ENCODE measurements at places on chromosomes 16 and 17. TPM values are rescaled to one million over a fixed set of nuclear protein-coding genes. Genes with fewer than 3 reads are reported as not detected.

GRCh38 chr17:58339755-58340404, 11.3 kb upstream of the TSPOAP1 start:
- H3K4me3 ChIP-seq: peak overlapping the region; percentile 93
- H3K27me3 ChIP-seq: no peaks in the 10 kb centered on the region
- H3K36me3 ChIP-seq: peaks cover 36% of the 10 kb centered on the region
- H3K4me1 ChIP-seq: peaks cover 52% of the 10 kb centered on the region
- H3K27ac ChIP-seq: peak overlapping the region; percentile 97

DNA sequence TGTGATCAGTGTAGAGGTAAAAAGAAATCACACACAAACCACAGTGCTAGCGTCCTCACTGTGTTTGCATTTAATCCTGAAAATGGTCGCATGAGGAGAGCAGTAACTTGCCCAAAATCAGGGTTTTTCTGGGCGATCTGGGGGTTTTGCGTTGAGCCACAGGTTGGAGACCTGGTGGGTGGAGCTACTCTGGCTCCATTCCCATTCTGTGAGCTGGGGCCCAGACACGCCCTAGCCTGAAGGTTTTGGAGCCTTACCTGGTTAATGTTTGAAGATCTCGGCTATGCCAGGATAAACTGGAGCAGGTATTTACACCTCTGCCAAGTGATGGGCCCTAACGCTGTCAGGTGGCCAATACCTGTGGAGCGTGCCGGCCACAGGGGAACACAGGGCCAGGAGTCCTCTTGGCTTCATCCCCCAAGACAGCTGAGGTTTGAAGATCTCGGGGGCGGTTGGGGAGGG, 48.4 kb downstream of the MPRIP start:
- no peak overlapping the region for H3K4me3 ChIP-seq
- H3K27ac ChIP-seq: no peak overlapping the region
- H3K36me3 ChIP-seq: peaks cover 11% of the 10 kb centered on the region
- DNase-seq: no peak

CAPNS2 gene
- not detected for total RNA-seq

CBX1 gene
- total RNA-seq: 55.1 TPM

- H3K27ac ChIP-seq: no peak overlapping the region
- peak overlapping the region; percentile 29 for H3K4me3 ChIP-seq
- H3K4me1 ChIP-seq: peaks cover 10% of the 10 kb centered on the region
- peaks cover 64% of the 10 kb centered on the region for H3K27me3 ChIP-seq
- DNase-seq: no peak
Measured at GRCh38 chr17:6713918-6714271, 726 bp upstream of the SLC13A5 start.

NKD1 gene
- 0.91 TPM for total RNA-seq

- DNase-seq: no peak
- H3K27ac ChIP-seq: no peak overlapping the region
- H3K4me3 ChIP-seq: no peak overlapping the region
- no peaks in the 10 kb centered on the region for H3K4me1 ChIP-seq
- no peaks in the 10 kb centered on the region for H3K27me3 ChIP-seq
- H3K36me3 ChIP-seq: no peaks in the 10 kb centered on the region
Measured at GRCh38 chr17:29379084-29379991, 10.8 kb upstream of the TAOK1 start.

DNA sequence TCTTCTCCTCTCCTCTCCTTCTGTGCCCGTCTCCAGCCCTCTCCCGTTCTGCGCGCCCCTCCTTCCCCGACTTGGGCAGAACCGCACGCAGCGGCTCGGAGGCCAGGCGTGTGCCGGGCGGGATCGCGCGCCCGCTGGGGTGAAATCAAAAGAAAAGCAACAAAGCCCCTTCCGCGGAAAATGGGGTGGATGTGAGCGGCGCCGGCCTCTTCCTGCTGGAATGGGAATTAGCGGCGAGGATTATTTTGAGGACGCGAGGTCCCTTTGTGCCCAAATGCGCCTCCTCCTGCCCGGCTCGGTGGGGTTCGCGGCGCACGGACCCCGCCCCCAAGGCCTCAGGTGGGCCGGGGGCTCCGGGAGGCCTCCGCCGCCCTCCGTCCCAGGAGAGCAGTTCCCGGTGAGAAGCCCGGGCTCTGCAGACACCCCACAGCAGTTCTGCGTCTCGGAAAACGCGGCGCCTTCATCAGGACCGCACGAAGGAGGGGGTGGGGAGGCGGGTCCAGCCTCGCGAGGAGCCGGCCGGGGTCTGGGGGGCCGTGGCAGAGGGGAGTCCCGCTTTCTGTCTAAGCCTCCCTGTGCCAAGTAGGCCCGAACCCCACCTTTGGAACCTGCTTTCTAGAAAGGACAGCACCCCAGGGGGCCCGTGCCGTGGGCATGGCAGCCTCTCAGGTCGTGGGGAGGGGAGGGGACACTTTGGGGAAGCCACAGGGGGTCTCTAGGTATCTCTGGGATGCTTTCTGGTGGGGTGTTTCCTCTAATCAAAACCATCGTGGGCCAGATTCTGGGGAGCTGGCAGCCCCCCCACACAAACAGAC, 91.0 kb upstream of the CBX4 start:
- no peak overlapping the region for H3K4me3 ChIP-seq
- peaks cover 52% of the 10 kb centered on the region for H3K27me3 ChIP-seq
- H3K27ac ChIP-seq: no peak overlapping the region
- no peaks in the 10 kb centered on the region for H3K36me3 ChIP-seq

DNA sequence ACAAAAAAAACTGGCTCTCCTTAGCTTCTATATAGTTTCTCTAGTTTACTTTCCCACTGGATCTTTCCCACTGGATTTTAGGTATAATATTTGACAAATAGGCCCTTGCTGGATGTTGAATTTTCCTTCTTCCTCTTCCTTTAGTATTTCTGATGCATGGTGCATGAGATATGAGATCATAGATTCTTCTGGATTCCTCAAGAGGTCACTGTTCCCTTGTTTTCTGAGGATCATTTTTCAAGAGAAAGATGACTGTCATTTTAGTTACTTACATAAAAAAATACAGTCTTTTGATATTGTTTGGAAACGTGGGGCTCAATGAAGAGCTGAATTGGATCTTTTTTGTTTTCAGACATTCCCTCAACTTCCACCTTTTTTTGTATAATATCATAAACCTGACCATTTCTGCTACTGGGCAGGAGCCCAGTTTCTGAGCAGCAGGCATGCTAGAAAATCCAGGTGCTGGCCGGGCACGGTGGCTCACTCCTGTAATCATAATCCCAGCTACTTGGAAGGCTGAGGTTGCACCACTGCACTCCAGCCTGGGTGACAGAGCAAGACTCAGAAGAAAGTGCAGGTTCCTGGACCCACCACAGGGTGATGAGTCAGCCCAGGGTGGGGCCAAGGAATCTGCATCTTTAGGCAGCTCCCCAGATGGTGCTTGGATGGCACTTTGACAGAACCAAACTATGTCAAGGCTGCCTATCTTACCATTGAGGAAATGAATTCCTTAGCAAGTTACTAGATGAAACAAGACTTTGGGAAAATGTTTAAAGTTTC, 70.3 kb downstream of the SDR42E1 start:
- no peaks in the 10 kb centered on the region for H3K4me1 ChIP-seq
- no peak for DNase-seq
- H3K36me3 ChIP-seq: no peaks in the 10 kb centered on the region
- H3K27me3 ChIP-seq: no peaks in the 10 kb centered on the region

DOC2B gene
- not detected for total RNA-seq

TMC7 gene
- total RNA-seq: not detected

DNA sequence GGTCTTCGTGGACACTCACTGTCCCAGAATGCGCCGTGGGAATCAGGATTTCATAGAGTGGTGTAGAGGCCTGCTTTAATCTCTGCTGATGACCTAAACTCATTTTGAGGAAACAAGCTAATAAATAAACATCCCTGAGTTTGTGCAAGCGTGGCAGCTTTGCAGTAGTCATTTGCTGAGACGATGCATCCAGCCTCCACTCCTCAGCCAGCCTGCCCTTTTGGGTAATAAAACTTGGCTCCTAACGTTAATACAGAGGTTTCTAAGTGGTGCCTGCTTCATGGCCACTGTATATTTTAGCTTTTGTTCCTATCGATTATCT, 1.3 kb downstream of the DGKE start:
- H3K27ac ChIP-seq: peak overlapping the region; percentile 93
- H3K27me3 ChIP-seq: no peaks in the 10 kb centered on the region
- peaks cover 30% of the 10 kb centered on the region for H3K36me3 ChIP-seq

DNA sequence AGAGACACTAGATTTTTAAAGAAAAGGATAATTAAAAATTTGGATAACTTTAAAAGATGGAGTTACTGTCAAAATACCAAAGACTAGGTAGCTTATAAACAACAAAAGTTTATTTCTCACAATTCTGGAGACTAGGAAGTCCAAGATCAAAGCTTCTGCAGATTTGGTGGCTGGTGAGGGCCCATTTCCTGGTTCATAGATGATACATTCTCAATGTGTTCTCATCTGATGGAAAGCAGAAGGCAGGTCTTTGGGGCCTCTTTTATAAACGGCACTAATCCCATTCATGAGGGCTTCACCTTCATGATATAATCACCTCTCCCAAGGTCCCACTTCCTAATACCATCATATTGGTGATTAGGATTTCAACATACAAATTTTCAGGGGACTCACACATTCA, 33.7 kb downstream of the NLK start:
- H3K4me3 ChIP-seq: no peak overlapping the region
- H3K36me3 ChIP-seq: peaks cover 33% of the 10 kb centered on the region
- H3K27me3 ChIP-seq: peaks cover 2% of the 10 kb centered on the region
- DNase-seq: no peak
- H3K27ac ChIP-seq: peak overlapping the region; percentile 39

DNA sequence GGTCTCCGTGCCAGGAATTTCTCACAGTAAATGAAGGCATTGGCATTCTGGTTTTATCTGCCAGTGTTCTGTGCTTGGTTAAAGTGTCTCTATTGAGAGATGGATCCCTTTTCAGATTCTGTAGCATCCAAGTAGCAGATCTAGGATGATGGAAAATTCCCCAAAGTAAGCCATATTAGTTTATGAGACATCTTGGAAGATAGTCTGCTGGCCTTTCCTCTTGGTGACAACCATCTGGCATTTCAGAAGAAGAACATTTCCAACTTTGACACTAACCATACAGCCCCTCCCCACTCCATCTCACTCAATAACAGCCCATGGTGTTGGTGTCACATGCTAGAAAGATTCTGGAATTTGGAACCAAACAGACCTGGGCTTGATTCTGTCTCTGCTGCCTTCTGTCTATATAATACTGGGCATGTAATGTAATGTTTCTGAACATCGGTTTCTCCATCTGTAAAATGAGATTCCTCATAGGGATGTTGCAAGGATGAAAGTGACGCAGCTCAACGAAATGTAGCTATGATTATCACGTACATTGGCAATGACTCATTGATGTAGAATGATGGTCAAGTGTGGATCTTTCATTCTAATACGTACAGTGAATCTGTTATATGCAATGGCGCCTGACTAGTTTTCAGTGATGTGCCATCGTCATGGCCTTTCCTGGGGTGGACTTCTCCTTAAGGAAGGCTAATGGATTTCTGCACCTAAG, 32.6 kb upstream of the PIRT start:
- no peak for DNase-seq
- H3K4me3 ChIP-seq: no peak overlapping the region
- H3K4me1 ChIP-seq: no peaks in the 10 kb centered on the region
- H3K27ac ChIP-seq: no peak overlapping the region

KRT39 gene
- not detected for total RNA-seq

DNA sequence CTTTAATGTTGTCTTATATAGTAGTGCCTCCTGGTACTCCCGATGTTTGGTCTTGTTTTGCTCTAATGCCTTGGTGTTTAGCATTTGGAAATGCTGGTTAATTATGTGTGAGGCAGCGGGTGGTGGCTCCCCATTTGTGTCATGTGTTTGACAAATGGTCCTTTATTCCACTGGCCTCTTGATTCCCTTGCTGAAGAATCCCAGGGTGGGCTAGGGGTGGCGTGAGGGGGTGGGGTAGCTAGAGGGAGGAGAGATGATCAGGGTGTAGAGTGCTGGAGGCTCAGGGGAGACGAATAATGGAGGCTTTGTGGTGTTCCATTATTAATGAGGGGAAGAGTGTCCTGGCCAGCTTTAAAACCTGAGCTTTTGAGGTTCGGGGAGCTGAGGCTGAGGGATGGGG, 5.4 kb downstream of the DYNLL2 start:
- no peaks in the 10 kb centered on the region for H3K27me3 ChIP-seq
- DNase-seq: no peak
- peaks cover 40% of the 10 kb centered on the region for H3K4me1 ChIP-seq

- peaks cover 20% of the 10 kb centered on the region for H3K4me1 ChIP-seq
- DNase-seq: no peak
- no peak overlapping the region for H3K27ac ChIP-seq
- peaks cover 6% of the 10 kb centered on the region for H3K36me3 ChIP-seq
- no peak overlapping the region for H3K4me3 ChIP-seq
- H3K27me3 ChIP-seq: peaks cover 2% of the 10 kb centered on the region
Measured at GRCh38 chr17:73555199-73555960, 88.9 kb downstream of the SDK2 start.

KIF2B gene
- not detected for total RNA-seq

DNA sequence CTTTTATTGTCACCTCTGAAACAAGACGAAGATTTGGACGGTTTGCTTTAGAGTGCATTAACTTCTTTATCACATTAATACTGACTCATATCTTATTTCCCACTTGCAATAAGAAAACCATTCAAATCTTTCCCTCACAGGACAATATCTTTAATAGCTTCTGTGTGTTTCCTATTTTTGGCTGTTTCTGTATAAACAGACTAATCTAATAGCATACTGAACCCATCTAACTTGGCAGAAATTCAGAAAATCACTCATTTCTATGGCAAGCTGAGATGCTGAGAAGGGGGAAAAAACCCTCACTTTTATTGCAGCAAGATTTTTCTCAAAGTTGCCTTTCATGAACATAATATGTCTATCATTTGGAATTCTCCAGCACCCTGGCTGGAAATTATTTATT, 524.9 kb downstream of the WWOX start:
- no peaks in the 10 kb centered on the region for H3K4me1 ChIP-seq
- no peak overlapping the region for H3K4me3 ChIP-seq
- DNase-seq: no peak
- H3K27ac ChIP-seq: no peak overlapping the region

DNA sequence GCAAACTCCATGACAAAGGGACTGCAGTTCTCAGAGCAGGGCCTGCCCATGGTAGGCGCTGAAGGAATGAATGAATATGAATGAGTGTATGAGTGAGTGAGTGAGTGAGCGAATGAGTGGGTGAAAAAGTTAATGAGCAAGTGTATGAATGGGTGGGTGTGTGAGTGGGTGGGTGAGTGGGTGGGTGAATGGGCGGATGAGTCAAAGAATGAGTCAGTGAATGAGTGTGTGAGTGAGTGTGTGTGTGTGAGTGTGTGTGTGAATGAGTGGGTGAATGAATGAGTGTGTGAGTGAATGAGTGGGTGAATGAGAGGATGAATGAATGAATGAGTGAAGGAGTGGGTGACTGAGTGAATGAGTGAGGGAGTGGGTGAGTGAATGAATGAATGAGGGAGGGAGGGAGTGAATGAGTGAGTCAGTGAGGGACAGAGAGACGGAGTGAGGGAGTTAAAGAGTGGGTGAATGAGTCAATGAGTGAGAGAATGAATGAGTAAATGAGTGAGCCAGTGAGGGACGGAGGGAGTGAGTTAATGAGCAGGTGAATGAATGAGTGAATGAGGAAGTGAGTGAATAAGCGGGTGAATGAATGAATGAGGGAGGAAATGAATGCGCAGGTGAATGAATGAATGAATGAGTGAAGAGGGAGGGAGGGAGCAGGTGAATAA, 11.1 kb upstream of the CHMP6 start:
- H3K4me3 ChIP-seq: peak overlapping the region; percentile 62
- peak overlapping the region; percentile 47 for H3K27ac ChIP-seq
- H3K27me3 ChIP-seq: peaks cover 16% of the 10 kb centered on the region
- no peak for DNase-seq
- peaks cover 8% of the 10 kb centered on the region for H3K4me1 ChIP-seq
- no peaks in the 10 kb centered on the region for H3K36me3 ChIP-seq

GRCh38 chr17:78117027-78117981, 11.3 kb downstream of the TMC6 start:
- H3K27me3 ChIP-seq: no peaks in the 10 kb centered on the region
- peaks cover 45% of the 10 kb centered on the region for H3K36me3 ChIP-seq
- H3K4me1 ChIP-seq: peaks cover 48% of the 10 kb centered on the region
- no peak for DNase-seq
- H3K4me3 ChIP-seq: no peak overlapping the region

SULT1A4 gene
- 2.4 TPM for total RNA-seq

NPIPA8 gene
- 16.0 TPM for total RNA-seq
